Activated CD4-positive, CD25-positive, alpha-beta regulatory T cell (primary cell): ENCODE measurements at places on chromosomes 7 and 10.

DNA sequence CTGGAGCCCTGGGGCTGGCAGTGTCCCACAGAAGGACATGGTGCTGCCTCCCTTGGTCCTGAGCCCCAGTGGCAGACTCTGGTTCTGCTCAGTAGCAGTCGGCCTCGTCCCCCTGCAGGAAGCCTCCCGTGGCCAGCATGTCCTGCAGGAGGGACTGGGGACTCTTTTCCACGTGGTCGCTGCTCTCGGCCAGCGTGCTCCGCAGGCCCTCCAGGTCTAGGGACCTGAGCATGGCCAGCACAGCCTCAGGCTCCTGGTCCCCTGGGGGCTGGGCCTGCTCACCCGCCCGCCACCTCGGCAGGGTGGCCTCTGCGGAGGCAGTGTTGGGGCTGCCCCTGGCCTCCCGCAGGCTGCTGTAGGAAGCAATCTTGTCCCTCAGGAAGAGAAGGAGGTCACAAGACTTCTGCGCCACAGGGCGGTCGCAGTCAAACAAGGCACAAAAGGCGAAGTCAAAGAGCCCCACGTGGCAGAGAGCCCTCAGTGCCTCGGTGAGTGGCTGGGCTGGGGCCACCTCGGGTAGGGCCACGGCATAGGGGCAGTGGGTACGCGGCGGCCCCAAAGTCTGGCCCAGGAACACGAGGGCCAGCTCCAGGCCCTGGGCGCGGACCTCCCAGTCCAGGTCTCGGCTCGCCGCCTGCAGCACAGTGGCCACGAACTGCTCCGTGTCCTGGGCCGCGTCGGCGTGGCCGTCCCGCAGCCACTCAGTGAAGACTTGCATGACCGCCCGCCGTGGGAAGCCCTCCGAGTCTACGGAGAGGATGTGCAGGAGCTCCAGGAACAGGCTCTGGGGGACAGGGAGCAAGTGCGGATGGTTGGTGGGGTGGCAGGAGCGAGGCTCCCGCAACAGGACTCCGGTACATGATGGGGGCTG lies 17.1 kb downstream of the BRAT1 start:
- DNase-seq: no peak

DNA sequence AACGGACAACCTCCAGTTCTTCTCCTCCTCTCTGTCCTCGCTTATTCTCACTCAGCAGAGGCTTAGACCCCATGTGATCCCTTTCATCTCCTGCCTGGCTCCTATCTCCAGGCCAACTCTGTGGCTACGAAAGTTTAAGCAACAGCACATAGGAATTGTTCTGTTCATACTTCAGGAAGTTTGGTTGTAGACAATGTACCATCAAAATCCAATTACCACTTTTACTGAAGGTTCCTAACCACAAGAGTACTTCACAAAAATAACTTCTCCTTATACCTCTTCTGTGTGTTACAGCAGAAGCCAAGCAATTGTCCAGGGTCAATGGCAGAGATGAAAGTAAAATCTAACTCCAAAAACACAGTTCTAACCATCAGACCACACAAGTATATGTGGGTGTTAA lies 80.0 kb downstream of the SLC25A13 start:
- DNase-seq: no peak

GRCh38 chr10:25530306-25530705 lies 355.5 kb downstream of the GPR158 start:
- no peak for DNase-seq

GRCh38 chr10:114353383-114353782 lies 50.9 kb downstream of the AFAP1L2 start:
- no peak for DNase-seq

- DNase-seq: no peak
These were observed 81.0 kb downstream of the SAMD9 start for GRCh38 chr7:93036807-93037206.

GRCh38 chr10:102632394-102633111 lies 11.7 kb upstream of the TRIM8 start:
- DNase-seq: no peak

- no peak for DNase-seq
These were observed 105.8 kb downstream of the SFMBT2 start for GRCh38 chr10:7305053-7305452.

- no peak for DNase-seq
These were observed 39.0 kb upstream of the EMX2 start for GRCh38 chr10:117503244-117504205.

DNA sequence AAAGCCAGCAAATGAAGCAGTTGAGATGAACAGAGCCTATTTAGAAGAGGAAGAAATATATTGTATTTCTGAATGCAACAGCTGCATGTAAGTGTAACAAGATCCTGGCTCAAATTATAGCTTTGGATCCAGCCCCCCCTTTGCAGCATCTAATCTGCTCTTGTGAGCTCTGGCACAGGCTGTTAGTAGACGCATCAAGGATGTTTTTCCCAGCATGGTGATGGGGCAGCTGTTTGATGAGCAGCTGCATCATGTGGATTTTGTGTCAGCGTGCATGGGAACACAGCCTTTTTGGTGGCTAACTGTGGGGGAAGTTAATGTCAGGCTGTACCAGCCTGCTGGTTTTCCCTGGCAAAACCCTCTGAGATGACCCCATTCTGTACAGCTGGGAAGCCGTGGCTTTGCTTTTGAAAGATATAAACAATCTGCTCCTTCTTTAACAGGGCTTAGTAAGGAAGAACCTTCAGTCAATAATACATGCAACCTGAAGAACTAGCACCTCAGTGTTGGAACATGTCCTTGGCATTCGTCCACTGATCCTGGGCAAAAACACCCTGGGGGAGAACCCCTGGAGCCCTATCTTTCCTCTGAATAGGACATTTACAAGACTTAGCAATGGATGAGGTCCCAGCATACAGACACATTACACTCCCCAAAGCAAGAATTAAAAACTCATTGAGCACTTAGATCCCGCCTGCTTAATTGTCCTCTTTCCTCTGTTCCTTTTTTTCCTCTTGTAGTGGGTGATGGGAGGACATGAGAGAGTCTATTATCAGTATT lies 70.6 kb downstream of the NPS start:
- DNase-seq: no peak

- DNase-seq: no peak
These were observed 150.2 kb downstream of the TCF7L2 start for GRCh38 chr10:113100281-113100680.

DNA sequence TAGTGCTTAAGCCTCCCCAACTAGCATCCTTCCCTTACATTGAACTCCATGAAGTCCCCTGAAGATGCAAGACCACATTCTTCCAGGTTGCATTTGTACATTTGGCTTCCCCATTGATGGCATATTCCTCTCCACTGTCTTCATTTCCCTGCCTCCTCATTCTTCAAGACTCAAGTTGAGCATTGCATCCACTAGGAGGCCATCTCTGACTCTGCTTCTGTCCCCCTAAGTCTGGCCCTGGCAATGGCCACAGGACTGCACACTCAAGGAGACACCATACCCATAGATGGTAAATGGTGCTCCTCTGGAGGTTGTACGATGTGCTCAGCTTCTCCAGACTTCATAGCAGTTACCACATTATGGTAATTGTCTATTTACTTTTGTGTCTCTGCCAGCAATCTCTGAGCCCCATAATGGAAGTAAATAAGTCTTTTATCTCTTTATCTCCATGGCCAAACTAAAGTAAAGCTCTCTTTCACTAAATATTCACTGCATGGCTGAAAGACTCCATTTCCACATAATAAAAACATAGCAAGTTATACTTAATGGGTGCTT lies 112.6 kb downstream of the PTPRZ1 start:
- no peak for DNase-seq

DNA sequence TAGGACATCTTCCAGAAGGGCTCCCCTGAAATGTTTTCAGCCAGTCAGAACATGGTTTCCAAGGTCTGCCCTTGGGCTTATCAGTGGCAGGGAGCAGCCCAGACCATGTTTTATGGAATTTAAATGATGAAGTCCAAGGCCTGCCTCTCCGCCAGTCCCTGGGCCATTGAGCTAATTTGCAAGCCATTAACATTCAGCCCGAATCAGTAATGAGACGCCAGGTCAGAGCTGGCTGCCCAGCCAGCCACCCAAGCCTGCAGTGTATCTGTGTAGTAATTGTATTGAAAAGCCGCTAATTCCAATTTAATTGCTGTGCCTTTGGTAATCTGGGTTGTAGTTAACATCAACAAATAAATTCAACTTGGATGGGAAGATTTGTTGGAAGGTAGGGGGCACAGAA lies 131.4 kb downstream of the PAXIP1 start:
- no peak for DNase-seq

DNA sequence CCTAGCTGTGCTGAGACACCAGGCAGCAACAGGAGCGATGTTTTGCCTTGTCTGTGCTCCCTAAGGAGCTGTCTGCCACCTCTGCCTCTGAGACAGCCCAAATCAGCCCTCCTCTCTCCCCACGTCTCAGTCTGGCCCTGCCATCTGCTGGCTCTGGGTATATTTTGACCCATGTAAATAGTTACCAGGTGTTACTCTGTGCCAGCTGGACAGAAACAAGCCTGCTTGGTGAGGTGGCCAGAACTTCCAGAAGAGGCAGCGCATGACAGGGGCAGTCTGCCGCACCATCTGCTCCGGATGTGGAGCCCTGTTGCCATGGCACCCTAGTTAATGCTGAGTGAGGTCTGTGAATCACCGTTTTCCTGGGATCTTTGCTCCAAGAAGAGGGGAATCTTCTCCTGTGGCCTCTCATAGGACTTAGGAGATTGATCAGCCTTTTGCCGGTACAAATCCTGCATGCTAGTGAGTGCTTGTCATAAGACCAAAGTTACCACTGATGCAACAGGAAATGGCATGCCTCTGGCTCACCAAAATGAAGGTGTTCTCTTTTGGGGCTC lies 31.8 kb downstream of the GSTO2 start:
- no peak for DNase-seq

- no peak for DNase-seq
These were observed 10.4 kb downstream of the NUB1 start for GRCh38 chr7:151351967-151352366.

- DNase-seq: no peak
These were observed 1159.5 kb downstream of the CNTNAP2 start for GRCh38 chr7:147276106-147276505.

- no peak for DNase-seq
These were observed 15.9 kb upstream of the SLC25A16 start for GRCh38 chr10:68543004-68543918.

- DNase-seq: no peak
These were observed 85.3 kb downstream of the PIP4K2A start for GRCh38 chr10:22629126-22629525.

- no peak for DNase-seq
These were observed 600.1 kb upstream of the AUTS2 start for GRCh38 chr7:68998136-68998535.

DNA sequence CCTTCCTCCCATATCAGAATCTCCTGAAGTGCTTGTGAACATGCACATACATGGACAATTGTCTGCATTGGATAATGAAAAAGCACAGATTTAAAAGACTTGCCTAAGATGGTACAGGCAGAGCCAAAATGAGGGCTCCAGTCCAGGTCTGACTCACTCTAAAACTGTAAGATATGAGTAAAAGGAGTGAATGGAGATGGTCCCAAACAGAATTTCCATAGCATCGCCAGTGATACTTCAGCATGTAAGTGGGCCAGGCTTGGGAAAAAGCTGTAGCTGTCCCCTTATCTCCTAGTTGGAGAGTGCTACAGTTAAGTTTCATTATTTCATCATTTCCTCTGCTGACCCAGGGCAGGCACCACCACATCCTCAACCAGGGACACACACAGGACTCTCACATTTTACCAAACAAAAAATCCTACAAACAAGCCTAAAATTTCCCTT lies 26.4 kb upstream of the IL6 start:
- no peak for DNase-seq

GRCh38 chr10:46012746-46013145 lies 17.7 kb downstream of the NCOA4 start:
- DNase-seq: no peak

GRCh38 chr10:3689871-3690510 lies 95.0 kb downstream of the KLF6 start:
- DNase-seq: no peak
